ENCODE measurements at places on chromosomes 2 and 18.

DNA sequence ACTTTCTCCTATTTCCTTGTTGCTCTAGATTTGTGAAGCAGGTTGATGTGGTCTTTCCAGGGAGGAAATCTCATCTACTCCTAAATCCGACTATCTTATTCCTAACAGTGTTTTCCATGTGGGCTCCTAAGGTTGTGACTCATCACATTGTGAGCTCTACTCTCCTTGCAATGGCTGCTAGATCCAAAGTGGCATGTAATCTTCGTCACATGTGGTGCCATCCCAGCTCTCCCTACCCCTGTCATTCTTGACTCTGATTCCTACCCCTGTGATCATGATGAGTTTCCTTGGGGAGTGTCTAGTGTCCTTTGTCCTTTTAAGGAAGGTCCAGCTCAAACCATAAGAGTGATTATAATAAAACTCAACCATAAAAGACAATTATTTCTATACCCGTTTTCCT is 47.3 kb upstream of the GULP1 start:
- H3K27me3 ChIP-seq: no peaks in the 10 kb centered on the region
- H3K27ac ChIP-seq: no peak overlapping the region
- H3K36me3 ChIP-seq: no peaks in the 10 kb centered on the region

DNA sequence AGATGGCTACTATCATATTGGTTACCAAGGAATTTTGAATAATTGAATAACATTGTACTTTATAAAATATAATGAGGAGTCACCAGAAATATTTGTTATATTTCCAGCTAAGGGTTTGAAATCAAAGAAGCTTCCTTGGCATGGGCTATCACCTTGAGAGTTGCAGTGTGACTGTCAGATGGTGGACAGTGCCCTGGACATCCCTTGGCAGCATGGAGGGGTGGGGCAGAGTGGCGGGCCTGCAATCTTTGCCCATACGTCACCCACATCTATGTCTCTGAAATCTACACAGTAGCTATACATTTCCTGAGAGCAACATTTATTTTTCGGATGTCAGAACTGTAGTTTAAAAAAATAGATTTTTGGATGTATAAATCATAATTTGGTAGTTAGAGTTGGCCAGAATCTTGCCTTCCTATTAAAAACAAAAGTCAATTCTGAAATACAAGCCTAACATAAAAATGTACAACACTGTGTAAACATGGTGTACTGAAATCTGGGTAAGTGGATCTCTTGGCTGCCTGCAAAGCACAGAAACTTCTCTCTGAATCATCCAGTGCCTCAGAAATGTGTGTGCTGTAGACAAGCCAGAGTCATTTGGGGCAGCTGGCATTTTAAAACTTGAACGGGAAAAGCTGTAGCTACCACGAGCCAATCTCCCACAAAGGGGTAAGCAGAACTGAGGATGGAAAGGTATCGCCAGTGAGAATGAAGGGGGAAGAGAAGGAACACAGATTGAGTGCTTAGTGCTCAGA is 124.2 kb upstream of the ARHGAP28 start:
- no peaks in the 10 kb centered on the region for H3K4me1 ChIP-seq
- no peak for DNase-seq
- no peak overlapping the region for H3K27ac ChIP-seq

GRCh38 chr2:11920993-11921583 is 174.7 kb downstream of the LPIN1 start:
- no peak for DNase-seq
- H3K27me3 ChIP-seq: peaks cover 4% of the 10 kb centered on the region
- H3K36me3 ChIP-seq: no peaks in the 10 kb centered on the region
- H3K4me1 ChIP-seq: peaks cover 2% of the 10 kb centered on the region
- H3K27ac ChIP-seq: no peak overlapping the region

- H3K4me3 ChIP-seq: no peak overlapping the region
- peaks cover 82% of the 10 kb centered on the region for H3K4me1 ChIP-seq
- peak overlapping the region; percentile 37 for H3K27ac ChIP-seq
- no peak for DNase-seq
- H3K36me3 ChIP-seq: peaks cover 78% of the 10 kb centered on the region
Measured at GRCh38 chr2:105827351-105828096, 82.8 kb downstream of the NCK2 start.

DNA sequence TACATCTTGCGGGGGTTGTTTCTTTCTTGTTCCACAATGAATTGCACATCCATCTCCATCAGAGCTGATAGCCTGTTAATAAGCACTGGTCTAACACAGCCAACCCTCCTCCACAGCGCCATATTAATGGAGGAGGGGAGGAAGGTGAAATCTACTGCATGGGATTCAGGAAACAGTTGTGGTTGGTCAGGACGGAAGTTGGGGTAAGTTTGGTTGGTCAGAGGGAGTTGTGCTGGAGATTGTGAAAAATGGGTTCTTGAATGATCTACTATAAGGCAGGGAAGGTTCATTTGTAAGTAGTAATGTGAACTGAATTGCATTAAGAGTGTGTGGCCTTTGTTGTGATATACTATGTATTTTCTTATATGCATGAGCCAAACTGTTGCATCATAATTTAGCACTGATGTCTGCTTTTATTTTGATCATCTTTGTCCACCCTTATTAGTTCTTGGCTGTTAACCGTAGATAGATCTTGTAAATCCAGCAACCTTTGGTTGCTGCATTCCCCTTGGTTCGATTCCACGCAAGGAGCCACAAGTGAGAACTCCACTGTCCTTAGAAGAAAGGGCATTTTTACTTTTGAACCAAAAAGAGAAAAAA is 150.6 kb upstream of the MAPRE2 start:
- peaks cover 4% of the 10 kb centered on the region for H3K4me1 ChIP-seq
- no peak for DNase-seq
- H3K36me3 ChIP-seq: peaks cover 2% of the 10 kb centered on the region
- no peak overlapping the region for H3K4me3 ChIP-seq
- no peak overlapping the region for H3K27ac ChIP-seq

- DNase-seq: no peak
- no peaks in the 10 kb centered on the region for H3K36me3 ChIP-seq
- no peaks in the 10 kb centered on the region for H3K4me1 ChIP-seq
- H3K27me3 ChIP-seq: no peaks in the 10 kb centered on the region
Measured at GRCh38 chr2:12340164-12340563, 376.6 kb upstream of the TRIB2 start.

GRCh38 chr18:80185545-80185944 is 61.8 kb downstream of the PARD6G start:
- no peak overlapping the region for H3K4me3 ChIP-seq
- H3K36me3 ChIP-seq: no peaks in the 10 kb centered on the region
- DNase-seq: no peak
- H3K27ac ChIP-seq: no peak overlapping the region
- no peaks in the 10 kb centered on the region for H3K4me1 ChIP-seq
- peaks cover 3% of the 10 kb centered on the region for H3K27me3 ChIP-seq

DNA sequence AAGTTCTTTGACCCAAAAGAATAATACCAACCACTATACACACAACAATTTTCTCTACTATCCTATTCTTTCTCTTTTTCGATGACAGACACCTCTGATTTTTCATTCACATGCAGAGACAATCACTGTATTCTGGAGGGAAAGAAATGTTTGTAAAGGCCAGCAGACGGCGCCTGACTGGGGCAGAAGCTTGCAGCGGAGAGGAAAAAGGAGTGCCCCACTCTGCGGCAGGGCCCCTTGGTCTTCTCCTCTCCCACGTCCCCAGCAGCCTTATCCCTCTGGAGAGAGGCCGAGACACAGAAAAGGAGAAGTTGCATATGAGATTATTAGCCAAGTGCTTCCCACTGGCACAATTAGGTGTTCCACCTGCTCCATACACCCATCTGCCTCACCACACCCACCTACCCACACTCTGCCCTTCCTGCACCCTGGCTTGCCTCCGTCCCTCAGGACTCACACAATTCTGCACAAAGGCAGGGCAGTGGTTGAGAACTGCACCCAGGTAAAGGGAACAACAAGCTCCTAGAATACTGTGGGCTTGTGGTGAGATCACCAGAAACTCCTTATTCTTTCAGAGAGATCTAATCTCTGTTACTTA is 687.3 kb downstream of the NRXN1 start:
- H3K27me3 ChIP-seq: peaks cover 33% of the 10 kb centered on the region
- H3K4me1 ChIP-seq: no peaks in the 10 kb centered on the region
- no peak for DNase-seq
- no peaks in the 10 kb centered on the region for H3K36me3 ChIP-seq
- no peak overlapping the region for H3K27ac ChIP-seq

DNA sequence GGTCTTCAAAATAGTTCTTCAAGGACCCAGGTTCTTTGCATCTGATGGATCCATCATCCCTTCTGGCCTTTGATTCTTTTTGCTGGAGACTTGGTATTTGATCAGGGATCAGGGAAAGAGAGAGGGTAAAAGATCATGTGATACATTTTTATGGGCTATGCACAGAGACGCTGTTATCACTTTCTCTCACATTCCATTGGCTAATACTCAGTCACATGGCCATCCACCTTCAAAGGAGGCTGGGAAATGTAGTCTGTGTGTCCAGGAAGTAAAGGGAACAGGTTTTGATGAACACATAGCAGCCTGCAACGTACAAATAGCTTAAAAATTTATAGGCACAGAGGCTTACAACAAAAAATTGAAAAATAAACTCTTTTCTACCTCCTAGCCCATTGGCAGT is 629.6 kb upstream of the FANCL start:
- no peaks in the 10 kb centered on the region for H3K36me3 ChIP-seq
- H3K27me3 ChIP-seq: peaks cover 4% of the 10 kb centered on the region
- H3K4me1 ChIP-seq: peaks cover 9% of the 10 kb centered on the region
- DNase-seq: no peak
- no peak overlapping the region for H3K4me3 ChIP-seq

DNA sequence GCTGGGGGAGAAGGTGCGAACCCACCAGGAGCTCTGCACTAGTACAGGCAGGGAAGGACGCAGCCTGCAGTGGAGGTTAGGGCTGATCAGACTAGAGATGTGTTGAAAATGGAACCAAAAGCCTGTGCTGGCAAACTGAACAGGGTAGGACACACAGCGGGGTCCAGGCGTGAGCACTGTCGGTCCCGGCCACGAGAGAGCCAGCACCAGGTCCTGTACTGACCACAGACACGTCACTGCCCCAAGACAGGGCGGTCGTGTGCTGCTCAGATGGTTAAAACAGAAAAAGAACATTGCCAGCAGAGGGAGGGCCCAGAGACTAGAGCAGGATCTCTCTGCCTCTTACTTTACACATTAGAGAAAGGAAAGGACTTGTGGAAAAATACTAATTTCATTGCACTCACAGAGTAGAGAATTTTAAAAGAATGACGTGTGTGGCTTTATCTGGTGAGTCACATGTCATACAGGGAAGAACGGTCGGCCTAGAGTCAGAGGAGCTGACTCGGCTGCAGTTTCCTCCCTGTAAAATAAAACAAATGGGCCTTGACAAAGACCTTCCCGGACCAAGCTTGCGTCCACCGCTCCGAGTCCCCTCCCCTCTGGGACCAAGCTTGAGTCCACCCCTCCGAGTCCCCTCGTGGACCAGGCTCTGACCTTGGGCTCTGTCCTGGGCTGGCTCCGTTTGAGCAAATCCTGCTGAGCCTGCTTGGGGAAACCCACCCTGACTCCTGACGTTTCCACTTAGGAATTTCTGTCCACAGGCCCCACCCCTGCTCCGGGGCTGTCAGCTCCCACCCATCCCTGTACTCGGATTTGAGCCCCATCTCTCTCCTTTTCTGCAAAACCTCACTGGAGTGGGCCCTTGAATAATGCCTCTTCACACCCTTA is 16.7 kb upstream of the ADI1 start:
- H3K4me3 ChIP-seq: peak overlapping the region; percentile 73
- no peak for DNase-seq
- H3K4me1 ChIP-seq: peaks cover 10% of the 10 kb centered on the region
- H3K36me3 ChIP-seq: peaks cover 3% of the 10 kb centered on the region
- H3K27ac ChIP-seq: peak overlapping the region; percentile 87

- no peak for DNase-seq
- no peaks in the 10 kb centered on the region for H3K4me1 ChIP-seq
- H3K27ac ChIP-seq: no peak overlapping the region
- H3K4me3 ChIP-seq: no peak overlapping the region
Measured at GRCh38 chr2:7961550-7961949, 720.3 kb upstream of the ID2 start.

- no peaks in the 10 kb centered on the region for H3K4me1 ChIP-seq
- no peak for DNase-seq
- no peak overlapping the region for H3K27ac ChIP-seq
Measured at GRCh38 chr2:96233436-96233835, 24.8 kb upstream of the STARD7 start.

- H3K27ac ChIP-seq: no peak overlapping the region
- H3K27me3 ChIP-seq: no peaks in the 10 kb centered on the region
- no peak for DNase-seq
Measured at GRCh38 chr2:168466834-168467565, 10.9 kb downstream of the CERS6 start.

Data from activated CD4-positive, alpha-beta T cell treated with anti-CD3 and anti-CD28 coated beads, Interleukin-2, amount 10 ng/mL, durations not matched to agents 7 days and 5 days (primary cell).